ENCODE measurements at places on chromosomes 2 and 18.

DNA sequence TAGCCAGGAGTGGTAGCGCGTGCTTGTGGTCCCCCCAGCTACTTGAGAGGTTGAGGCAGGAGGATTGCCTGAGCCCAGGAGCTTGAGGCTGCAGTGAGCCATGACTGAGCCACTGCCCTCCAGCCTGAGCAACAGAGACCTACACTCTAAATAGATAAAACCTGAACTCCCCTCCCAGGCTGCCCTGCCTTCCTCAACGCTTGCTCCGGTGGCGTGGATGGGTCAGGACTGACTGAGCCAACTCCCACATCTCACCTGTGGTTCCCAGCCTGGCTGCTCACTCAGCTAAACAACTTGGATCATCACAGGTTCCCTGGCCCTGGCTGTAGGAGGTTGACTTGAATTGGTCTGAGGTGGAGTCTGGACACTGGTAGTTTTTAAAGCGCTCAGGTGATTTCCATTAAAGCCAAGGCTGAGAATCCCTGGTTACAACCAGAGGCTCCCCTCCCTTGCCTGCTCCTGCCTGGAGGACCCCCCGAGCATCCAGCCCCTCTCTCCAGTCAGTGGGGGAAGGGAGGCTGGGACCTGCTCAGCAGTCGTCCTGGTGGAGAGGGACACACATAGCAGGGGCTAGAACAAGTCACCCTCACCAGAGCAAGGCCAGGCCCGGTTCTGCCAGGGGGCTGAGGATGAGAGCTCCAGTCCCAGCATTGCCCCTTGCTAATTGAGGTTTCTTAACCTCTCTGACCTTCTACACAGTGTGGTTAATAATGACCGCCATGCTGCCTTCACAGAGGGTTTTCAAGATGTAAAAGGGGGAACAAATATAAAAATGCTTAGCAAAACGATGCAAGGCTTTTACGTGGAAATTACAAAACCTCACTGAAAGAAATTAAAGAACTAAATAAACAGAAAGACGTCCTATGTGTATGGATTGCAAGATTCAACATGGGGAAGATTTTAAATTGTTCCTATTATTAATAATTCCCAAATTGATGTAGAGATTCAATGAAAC is 46.9 kb upstream of the TAF1B start:
- DNase-seq, result no peak

DNA sequence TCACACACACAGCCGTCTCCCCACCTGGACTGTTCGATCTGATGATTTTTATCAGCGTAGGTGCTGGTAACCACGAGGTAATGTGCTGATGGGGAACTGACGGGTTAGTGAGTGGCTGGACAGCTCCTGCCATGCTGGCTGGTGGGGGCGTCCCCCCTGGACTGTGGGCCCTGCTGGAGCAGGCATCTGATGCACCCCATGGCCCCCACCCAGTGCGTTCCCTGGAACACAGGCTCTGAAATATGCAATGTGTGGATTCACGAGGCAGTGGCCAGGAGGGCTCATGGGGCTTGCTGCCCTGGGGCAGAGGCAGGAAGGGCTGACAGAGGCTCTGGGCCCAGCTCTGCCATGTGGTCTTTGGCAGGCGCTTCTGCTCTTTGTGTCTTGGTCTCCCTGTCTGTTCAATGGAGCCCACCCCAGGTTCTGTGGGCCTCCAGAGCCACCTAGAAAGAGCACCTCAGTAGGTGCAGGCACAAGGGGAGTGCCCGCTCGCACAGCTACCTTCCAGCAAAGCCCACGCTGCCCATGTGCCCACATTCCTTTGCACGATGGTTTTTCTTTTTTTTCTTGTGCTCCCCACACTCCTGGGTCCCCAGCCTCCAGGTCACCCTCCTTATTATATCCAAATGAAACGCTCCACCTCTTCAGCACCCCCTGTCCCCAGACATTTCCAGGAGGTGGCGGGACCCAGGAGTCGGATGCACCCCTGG is 10.3 kb upstream of the PXDN start:
- no peak for DNase-seq

DNA sequence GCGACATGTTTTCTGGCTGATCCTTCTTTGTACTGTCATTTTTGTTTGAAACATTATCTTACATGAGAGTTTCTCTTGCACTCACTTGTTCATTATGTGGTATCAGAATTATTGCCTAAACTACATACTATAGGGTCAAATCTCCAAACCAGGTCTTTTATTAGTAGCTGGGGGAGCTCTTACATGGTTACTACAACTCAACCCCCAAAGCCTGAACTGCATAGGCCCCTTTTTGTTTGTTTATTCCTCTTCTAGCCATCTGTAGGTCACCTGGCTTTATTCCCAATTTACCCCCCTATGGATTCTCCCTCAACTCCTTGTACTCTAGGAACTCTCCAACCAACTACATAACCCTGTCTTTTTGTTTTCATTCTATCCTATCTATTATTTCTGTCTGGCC is 46.7 kb downstream of the PUM2 start:
- no peak for DNase-seq

DNA sequence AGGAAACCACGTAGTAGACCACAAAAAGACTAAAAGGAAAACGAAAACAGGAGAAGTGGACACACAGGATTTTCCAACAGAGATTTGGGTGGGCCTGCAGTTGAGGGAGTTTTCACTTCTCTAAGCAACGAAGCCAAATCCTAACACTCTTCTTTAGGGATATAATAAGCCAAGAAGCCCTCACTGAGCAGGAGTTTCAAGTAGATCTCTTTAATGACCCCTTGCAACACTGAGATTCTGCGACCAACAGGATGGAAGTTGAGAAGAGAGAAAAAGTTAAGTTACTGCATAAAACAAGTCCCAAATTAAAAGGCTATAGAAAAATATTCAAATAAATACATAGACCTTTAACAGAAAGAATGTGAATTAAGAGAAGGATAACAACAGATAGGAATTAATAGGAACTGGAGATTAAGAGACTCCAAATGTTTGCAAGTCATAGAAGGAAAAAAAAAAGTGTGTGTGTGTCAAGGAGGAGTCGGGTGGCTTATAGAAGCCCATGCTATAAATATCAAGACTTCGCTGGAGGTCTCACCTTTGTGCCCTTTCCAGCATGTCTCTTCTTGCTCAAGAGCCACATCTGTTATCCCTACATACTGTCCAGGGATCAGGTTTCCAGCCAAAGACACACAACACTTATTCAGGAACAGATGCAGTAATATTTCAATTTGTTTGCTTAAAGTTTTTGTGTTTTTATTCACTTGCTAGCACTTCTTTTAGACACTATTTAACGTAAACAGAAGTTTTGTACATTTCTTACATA is 69.4 kb upstream of the ARHGAP28 start:
- DNase-seq, result no peak

DNA sequence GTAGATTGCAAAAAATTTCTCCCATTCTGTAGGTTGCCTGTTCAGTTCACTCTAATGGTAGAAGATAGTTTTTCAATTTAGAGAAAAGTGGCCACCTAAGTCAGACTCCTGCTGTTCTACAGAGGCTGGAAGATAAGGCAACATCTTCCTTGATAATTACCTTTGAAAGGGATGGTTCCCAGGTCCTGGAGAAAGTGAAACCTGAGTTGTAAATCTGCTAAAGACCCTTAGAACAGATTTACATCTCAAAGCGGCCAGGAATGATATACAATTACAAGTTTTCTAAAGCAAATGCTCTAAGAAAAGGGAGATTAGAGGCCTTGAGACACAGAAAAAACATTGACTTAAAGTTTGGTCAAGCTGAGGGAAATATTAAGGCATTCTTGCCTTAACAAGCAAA is 1350.2 kb upstream of the FAM98A start:
- no peak for DNase-seq

DNA sequence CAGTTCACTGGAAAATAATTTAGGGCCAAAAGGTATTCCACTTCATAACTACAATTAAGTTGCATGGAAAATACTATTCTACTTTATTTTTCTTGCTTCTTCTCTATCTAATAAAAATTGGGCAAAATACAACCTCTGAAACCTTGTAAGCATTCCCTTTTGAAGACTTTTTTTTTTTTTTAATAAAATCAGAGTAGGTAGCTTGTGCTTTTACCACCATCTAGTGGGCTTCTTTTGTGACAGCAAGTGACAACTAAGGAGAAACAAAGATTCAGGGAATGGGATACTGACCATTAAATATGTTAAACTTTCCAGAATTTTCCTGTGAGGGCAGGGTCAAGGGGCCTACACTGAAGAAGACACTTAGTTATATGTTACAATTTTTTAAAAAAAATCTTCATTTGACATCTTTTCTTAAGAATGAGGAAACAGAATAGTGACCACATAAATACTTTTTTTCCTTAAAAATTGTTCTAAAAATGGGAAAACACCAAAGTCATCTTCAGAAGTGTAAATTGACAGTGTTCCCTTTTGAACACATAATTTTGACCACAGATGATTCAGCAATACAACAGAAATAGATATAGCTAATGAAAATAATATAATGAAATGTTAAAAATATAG is 1183.2 kb upstream of the ACVR2A start:
- no peak for DNase-seq

GRCh38 chr2:467892-468647 is 180.2 kb upstream of the ALKAL2 start:
- no peak for DNase-seq

DNA sequence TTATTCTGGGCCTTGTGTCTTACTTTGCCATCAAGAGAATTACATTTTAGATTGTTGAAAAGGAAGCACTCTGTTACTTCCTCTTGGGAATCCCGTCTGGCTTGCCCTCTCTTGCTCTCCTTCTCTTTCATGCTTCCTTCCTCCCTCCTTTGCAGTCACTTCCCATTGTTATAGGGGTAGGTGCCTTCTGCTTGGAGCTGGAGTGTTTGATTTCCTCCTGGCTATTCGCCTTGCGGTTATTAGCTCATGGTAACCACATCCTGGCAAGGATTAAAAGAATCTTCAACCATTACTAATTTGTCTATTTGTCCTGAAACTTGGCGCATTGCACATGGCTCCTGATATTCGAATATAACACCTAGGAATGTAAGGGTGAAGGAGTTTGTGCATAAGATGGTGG is 115.0 kb downstream of the CERS6 start:
- no peak for DNase-seq

- DNase-seq, result no peak
Measured at GRCh38 chr18:48777744-48778116, 173.0 kb downstream of the SMAD7 start.

DNA sequence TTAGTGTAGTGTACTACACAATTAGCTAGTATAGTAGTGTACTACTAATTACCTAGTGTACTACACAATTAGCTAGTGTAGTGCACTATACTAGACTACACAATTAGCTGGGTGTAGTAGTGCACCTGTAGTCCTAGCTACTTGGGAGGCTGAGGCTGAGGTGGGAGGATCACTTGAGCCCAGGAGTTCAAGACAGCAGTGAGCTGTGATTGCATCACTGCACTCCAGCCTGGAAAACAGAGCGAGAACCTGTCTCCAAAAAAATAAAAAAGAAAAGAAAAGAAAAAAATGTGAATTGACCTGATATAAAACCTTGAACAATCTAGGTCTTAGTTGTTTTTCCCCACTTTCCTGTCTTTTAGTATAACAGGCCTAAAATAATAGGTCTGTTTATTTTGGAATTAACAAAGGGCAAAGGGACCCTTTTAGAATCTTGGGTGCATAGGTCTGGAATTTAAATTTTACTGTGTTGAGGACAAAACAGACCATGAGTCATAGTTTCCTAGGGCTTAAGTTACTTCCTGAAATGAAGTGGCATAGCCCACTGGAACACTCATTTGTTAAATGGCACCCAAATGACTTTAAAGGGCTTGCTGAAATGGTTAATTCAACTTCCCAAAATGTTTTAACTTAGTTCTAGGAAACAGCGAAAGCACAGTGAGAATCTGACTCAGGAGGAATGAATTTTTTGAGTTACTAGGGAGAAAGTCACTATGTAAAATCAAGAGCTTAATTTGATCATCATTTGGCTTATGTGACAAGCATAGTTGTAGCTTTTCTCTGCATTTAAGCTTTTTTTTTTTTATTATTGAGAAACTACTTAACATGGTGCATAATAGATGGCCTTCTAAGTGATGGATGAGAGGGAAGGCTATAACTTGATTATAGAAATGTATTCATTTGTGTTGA is 50.7 kb upstream of the ARL5A start:
- no peak for DNase-seq

- DNase-seq, result no peak
Measured at GRCh38 chr2:96139181-96139758, 968 bp upstream of the ASTL start.

- no peak for DNase-seq
Measured at GRCh38 chr2:202589582-202589949, 45.2 kb upstream of the FAM117B start.

DNA sequence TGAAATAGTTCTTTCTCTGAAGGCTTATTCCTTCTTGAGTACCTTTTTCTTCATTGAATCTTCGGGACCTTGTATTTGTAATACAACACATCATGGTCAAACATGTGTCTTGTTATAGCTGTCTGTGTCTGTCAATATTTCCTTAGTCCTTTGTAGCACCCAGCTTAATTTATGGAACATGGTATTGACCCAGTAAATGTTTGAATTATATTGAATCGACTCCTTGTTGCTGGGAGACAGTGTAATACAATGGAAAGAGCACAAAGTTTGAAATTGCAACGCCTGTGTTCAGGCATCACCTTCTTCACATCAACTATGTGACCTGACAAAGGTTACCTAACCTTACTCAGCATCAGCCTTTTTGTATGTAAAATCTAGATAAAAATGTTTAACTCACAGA is 267.2 kb upstream of the CYRIA start:
- DNase-seq, result no peak

DNA sequence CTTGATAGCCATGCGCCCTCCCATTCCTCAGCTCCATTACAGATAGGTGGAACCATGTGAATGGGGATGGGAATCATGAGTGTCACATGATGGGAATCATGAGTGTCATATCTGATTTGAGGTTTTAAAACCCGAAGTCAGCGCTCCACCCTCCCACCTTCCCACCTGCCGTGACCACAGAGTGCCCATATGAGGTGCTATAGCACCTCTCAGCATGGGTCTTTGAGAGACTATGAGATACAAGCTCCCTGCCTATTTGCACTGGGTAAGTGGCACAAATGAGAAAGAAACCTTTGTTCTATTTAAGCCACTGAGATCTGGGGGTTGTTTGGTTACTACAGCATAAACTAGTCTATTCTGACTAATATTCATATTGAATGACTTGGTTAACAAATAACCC is 78.5 kb upstream of the PTPRM start:
- DNase-seq, result no peak

DNA sequence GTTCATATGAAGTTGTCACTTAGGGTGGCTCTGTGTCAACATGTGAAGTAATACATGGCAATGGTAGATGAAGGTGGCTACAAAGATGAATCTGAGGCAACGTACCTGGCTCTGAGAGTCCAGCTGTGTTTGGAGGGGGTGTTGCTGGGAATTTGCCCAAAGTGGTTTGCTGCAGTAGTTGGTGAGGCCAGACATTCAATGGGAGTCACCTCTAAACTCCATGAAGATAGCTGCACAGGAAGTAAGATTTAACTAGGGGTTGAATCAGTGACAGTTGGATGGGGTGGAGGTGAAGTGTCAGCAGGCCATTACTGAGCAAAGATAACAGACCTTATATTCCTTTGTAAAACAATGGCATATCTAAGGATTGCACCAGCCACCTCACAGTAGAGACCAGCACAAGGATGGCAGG is 71.8 kb downstream of the NUP35 start:
- no peak for DNase-seq

- no peak for DNase-seq
Measured at GRCh38 chr2:73289304-73289703, 4.0 kb downstream of the EGR4 start.

Measured in stimulated activated CD4-positive, alpha-beta T cell treated with anti-CD3 and anti-CD28 coated beads, Interleukin-1b, Interleukin-23, amount 100 ng/mL, for 1 hour (primary cell).